EL (cell line): ENCODE measurements at places on chromosomes 7 and 10.

DNA sequence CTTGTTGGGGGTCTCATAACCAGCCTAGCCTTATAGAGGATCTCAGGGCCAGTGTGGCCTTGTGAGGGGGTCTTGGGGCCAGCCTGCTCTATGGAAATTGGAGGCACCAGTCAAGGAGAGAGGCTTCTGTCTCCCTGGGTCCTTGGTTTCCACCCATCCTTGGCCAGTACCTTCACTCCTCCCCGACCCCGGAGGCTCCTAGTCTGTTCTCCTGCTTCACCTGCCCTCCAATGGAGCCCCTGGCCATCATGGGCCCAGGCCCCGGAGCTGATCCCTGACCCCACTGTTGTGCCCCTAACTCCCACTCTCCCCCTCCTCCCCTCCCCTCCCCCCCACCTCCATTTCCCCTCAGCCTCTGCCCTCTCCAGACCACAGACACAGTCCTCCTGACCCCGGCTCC is 29.7 kb downstream of the RASGEF1A start:
- no peak for DNase-seq

DNA sequence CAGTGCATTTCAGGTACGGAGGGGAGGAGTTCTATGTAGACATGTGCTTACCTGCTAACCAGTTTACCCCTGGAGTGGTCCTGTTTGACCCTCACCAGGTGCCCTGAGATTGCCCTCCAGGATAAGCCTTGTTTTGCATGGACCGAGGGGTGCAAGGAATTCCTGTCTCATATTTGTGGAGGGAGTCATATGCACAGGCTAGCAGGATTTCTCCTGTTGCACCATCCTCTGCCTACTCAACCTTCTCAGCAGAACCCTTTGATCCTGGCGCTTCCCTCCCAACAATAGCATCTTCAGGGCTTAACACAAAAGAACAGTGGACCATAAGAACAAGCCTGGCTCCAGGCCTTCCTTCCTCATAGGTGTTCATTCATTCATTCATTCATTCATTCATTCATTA is 7.2 kb downstream of the TRPV6 start:
- DNase-seq: no peak

DNA sequence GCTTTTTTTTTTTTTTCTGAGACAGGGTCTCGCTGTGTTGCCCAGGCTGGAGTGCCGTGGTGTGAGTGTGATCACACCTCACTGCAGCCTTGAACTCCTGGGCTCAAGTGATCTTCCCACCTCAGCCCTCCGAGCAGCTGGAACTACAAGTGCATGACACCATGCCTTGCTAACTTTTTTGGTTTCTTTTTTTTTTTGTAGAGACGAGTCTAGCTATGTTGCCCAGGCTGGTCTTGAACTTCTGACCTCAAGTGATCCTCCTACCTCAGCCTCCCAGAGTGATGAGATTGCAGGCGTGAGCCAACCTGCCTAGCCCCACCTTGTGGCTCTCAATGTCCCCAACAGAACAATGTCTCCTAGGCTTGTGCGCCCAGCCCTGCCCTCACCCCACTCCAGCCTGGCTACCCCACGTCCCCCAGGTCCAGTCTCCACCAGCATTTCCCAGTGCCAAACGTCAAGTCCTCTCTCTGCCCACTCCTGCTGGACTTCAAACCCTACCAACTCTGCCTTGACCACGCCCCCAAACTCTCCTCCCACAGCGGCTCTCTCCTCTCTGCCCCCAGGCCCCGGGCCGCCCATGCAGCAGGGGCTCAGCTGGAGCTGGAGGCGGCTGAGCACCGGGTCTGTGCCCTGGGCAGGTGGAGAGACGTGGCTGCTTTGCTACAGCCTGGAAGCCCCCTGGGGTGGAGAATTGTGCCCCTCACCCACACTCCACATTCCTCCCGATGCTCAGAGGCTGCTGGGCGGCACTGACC is 18.9 kb downstream of the BHLHA15 start:
- no peak for DNase-seq

- peak; percentile 77 for DNase-seq
Measured at GRCh38 chr7:115230882-115231571, 309.1 kb downstream of the MDFIC start.

- no peak for DNase-seq
Measured at GRCh38 chr10:11162828-11163599, 145.3 kb downstream of the CELF2 start.

DNA sequence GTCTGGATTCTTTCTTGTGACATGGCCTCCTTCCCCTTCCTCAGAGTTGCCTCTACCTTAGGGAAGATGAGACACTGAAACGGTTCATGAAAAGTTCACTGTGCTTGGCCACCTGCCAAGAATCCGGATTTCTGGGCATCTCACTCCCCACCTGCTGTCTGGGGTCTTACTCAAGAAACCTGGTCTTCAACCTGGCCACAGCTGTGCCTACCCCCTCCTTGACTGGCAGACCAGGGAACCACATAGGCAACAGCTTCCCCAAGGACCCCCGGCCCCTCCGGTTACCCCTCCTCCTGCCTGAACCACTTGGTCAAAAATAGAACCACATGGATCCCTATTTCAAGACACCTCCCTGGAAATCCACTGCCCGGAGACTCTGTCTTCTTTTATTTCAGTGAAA is 58.7 kb upstream of the NANOS1 start:
- no peak for DNase-seq

GRCh38 chr10:124875596-124875995 is 66.3 kb upstream of the ZRANB1 start:
- DNase-seq: peak; percentile 77

DNA sequence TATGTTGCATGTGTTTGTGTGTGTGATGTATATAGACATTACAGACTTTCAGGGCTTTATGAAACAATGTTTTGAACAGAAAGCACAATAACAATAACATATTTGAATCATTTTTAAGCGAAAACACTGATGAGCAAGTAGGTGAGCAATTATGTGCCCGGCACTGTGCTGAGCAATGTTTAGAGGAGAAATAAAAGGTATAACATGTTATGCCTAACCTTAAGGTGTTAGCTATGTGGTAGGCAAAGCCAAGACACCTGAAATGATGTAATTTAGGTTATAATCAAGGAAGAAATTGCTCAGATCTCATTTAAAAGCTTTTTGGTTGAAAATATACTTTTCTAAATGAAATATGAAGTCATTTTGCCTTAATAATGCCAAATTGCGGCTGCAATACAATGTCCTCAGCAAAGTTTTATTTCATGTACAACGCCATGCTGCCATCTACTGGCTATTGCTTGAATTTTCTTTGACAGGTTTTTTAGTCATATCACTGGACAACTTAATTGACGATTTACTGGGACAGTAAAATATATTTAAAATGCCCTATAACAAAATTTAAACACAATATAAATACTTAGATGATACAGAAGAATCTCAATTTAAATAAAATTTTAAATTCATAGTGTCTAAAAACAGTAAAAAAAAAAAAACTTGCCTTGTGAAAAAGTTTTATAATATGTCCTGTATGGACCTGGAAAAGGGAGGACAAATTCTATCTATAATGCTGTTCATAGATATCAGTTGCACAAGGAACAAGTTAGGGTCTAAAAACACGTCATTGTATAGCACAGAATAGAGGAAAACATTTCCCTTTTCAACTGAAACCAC is 131.1 kb upstream of the CDK1 start:
- peak; percentile 60 for DNase-seq

GRCh38 chr7:29080803-29081202 is 65.5 kb downstream of the CPVL start:
- DNase-seq: no peak

GRCh38 chr7:92092210-92092609 is 42.1 kb downstream of the CYP51A1 start:
- DNase-seq: peak; percentile 41

GRCh38 chr10:111852801-111853200 is 330.8 kb downstream of the GPAM start:
- no peak for DNase-seq

- no peak for DNase-seq
Measured at GRCh38 chr7:48090095-48090805, 1.2 kb downstream of the UPP1 start.

GRCh38 chr7:128119036-128119435 is 87.8 kb upstream of the LRRC4 start:
- no peak for DNase-seq

- DNase-seq: peak; percentile 13
Measured at GRCh38 chr7:133815611-133816210, 311.4 kb upstream of the LRGUK start.

GRCh38 chr7:84092207-84092606 is 102.4 kb downstream of the SEMA3A start:
- no peak for DNase-seq

DNA sequence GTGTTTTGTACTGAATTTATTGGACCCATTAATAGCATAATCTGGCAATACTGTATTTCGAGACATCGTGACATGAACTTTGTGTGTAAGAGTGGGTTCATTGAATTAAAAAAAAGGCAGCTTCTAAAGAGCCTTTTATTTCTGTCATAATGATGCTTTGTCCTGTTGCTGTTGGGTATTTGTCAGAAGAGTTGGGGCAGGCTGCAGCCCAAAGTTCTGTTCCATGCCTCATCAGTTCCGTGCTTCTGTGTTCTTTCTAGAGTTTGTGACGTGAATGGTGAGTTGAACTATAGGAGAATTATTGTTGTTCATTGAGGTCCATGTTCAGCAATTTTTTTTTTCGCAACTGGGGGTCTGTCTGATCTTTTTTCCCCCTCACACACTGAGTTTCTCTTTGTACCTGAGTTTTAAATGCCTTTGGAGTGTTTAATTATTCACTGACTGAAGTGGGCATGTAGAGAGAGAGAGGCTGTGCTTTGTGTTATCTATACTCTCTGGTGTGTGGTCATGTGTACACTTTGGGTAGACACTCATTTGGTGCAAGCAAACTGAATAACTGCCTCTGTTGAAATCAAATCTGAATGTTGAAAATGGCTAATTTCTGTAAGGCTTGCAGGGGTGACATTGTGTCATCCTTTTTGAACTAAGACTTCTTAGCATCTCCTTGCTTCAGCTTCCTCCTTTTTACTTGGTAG is 69.8 kb downstream of the ADD3 start:
- DNase-seq: no peak

- DNase-seq: no peak
Measured at GRCh38 chr7:151762583-151763245, 114.2 kb downstream of the PRKAG2 start.

- DNase-seq: no peak
Measured at GRCh38 chr7:39526666-39527065, 39.5 kb upstream of the YAE1 start.
